ENCODE measurements at places on chromosomes 7 and 10.

GRCh38 chr7:131970602-131971001 is 414.2 kb upstream of the PODXL start:
- no peak for DNase-seq

DNA sequence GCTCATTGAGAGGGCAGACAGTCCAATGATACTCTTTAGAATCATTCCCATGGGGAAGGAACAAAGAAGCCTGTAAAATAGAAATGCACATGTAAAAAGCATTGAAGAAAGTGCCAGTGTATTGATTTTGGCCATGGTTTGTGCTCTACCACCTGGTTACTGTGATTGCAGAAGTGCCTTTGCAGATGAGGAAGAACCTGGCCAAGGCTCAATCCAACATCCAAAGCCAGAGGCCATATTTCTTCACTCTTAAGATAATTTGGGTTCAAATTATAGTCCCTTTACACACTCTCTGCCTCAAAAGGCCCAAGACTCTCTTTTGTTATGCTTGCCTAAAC is 122.1 kb downstream of the EGFR start:
- no peak for DNase-seq

DNA sequence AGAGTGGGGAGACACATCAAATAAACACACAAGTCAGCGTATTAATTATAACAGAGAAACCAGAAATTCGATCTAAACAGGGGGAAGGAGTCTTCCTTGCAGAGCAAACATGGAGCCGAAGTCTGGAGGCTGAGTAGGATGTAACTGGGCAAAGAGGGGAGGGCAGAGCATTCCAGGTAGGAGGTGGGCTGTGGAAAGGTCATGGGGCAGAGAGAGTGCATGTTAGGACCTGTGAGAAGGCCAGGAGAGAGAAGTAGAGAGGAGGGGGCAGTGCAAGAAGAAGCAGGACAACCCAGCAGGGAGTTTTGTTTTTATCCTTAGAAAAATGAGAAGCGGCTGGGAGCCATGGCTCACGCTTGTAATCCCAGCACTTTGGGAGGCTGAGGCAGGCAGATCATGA is 130.8 kb upstream of the GPR26 start:
- no peak for DNase-seq

GRCh38 chr7:3757059-3757458 is 456.0 kb downstream of the SDK1 start:
- DNase-seq: no peak

DNA sequence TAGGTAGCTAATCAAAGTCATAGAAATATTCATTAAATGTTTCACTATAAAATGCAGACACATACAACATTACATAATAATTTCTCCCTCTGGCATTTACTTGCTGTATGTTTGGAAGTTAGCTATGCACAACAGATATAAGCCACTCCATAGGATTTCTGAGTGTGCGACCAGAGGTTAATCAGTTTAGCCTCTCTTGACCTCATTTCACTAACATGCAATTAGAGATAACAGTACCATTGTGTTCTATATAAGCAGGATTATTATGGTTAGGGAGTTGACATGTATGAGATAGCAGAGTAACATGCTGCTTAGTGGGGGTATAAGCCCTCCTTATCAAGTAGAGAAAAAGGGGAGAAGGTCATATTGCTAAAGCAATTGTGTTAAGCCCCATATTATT is 26.4 kb downstream of the GLUD1 start:
- DNase-seq: no peak
